ENCODE measurements at places on chromosomes 7 and 10. TPM values are rescaled to one million over a fixed set of nuclear protein-coding genes. Genes with fewer than 3 reads are reported as not detected.

The CXCL12 gene
- 73.8 TPM for total RNA-seq

The BTBD16 gene
- 0.62 TPM for total RNA-seq

- peak; percentile 50 for DNase-seq
These were observed 816 bp downstream of the DMTF1 start for GRCh38 chr7:87152897-87153641.

- no peak for DNase-seq
These were observed 8.9 kb upstream of the PKD1L1 start for GRCh38 chr7:47957156-47957555.

DNA sequence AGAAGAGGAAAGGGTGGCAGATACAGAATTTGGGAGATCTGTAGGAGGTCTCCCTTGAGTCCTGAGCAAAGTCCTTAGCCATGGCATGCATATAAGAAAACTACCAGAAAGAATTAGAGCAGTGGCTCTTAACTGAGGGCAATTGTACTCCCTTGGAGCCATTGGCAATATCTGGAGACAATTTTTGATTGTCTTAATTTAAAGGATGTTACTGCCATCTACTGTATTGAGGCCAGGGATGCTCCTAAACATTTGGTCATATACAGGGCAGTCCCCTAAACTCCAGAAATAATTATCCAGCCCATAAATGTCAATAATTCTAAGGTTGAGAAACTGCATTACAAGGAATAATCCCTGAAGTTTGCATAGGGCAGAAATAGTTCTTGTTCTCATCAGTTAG, 136.4 kb upstream of the ODAD2 start:
- DNase-seq: no peak

- DNase-seq: no peak
These were observed 4.3 kb upstream of the UCMA start for GRCh38 chr10:13238271-13239077.

DNA sequence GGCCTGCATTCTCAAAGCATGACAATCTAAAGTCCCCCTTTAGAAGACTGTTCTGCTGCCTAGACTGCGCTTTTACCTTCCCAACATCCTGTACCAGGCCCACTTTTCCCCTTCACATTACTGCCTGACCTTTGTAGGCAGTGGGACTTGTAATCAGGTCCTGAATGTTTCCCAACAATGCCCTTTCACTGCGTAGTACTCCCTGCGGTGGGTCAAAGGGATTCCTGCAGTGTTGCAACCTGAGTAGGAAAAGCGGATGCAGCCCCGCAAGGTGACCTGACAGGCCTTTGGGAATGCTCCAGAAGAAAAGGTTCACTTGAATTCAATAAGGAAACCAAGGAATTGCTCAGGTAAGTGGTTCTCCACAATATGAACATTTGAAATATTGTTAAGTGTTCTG, 4.9 kb upstream of the TCAF1 start:
- no peak for DNase-seq

DNA sequence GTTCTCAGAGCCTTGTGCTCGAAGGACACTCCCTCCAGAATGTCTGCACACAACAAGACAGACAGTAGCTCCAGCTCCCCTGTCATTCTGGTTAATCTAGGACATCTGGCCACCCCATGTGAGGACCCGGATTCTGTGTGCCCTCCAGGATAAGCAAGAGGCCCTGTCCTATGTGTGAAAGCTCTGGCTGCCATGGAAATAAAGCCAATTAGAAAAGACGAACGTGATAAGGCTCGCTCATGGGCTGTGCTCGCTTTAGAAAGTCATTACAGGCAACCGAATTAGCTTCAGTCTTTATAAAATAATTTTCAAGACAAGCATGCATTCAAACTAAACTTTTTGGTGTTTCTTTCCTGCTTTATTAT, 263.4 kb downstream of the INHBA start:
- no peak for DNase-seq

- no peak for DNase-seq
These were observed 486.0 kb upstream of the GALNT17 start for GRCh38 chr7:70645876-70646351.

- DNase-seq: no peak
These were observed 44.9 kb downstream of the DLG5 start for GRCh38 chr10:77881636-77882035.

GRCh38 chr7:45703911-45704682, 129.9 kb downstream of the ADCY1 start:
- no peak for DNase-seq
